ENCODE measurements at places on chromosomes 2 and 18.

- no peak for DNase-seq
These were observed 71.3 kb upstream of the FN1 start for GRCh38 chr2:215507136-215507535.

DNA sequence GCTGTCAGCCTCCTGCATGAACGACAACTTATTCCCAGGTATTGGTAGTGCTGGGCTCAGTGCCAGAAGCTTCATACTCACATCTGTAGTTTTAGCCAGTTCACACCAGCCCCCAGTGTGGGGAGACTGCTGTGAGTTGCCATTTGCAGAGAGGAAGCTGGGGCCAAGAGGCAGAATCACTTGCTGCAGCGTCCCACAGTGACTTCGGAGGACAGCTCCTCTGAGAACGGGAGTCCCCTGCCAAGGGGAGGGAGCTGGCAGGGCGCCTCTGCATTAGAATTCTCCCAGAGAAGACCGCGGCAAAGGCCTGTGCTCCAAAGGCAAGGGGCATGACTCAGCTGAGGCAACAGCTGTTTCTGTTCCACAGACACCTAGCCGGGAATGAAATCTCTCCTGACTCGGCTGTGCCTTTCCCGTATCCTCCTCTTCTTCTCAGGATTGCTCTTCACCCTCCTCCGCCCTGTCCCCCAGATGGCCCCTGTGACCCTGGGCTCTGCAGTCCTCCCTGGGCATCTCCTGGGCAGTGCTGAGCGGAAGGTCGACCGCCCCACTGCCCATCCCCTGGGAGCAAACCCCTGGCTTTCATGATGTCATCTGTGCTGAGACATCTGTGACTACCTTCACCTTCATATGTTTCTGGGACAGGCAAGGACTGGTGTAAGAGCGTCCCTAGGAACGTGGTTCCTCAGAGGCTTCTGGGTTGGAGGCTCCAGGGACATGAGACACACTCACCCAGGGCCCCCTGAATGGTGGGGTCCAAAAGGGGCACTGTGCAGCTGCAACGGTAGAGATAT is 18.0 kb downstream of the MAL start:
- no peak for DNase-seq

DNA sequence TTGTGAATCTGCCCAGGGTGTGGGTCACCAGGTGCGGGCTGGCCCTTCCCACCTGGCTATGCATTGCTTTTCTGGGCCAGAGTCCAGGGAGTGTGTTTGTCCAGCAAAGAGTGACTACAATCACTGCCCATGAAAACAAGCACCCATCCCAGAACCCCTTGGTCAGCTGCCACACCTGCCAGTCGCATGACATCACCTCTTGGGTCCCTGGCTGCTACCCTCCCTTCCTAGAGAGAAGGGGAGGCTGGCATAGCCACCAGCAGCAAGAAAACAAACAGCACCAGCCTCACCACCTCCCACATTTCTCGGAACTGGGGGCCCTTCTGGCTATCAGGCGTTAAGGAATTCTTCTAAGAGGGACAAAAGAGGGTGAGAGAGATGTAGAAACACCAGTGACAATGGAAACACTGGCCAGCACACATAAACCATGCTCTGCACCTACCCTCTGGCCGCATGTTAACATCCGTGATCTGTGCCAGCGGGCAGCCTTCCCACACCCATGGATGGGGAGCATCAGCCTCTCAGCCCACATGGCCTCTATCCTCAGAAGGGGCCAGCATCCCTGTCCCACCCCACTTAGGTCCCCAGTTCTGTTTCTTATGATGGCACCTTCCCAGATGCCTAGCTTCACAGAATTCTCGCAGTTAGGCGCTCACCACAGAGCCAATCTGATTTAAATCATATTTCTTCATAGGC is 109.7 kb upstream of the GLI2 start:
- no peak for DNase-seq

DNA sequence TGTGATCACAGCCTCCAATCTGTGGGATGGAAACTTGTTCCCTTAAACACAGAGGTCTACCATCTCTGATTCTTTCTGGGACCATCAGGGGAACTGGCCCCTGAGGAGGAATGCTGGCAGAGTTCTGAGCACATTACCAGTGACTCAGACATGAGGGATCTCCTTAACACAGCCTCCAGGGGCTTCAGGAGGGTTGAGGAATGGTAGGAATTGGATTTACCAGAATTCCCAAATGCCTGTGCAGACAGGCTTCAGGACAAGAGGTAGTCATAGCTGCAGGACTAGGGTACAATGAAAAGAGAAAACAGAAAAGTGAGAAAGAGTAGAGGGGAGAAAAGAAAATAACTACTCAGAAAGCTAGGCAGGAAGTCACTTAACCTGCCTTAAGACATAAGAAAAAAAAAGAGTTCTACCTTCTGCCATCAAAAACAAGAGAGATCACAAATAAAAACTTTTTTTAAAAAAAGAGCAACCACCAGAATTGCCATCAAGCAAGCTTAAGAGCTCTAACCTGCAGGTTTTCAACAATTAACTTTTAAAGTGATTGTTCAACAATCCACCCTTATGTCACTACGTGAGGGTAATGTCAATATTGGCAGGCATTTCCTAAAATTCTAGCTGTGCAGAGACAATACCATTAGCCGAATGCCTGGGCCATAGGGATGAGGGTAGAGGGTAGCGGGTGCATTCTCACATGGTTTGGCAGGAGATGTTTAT is 524.4 kb downstream of the BCL11A start:
- no peak for DNase-seq

DNA sequence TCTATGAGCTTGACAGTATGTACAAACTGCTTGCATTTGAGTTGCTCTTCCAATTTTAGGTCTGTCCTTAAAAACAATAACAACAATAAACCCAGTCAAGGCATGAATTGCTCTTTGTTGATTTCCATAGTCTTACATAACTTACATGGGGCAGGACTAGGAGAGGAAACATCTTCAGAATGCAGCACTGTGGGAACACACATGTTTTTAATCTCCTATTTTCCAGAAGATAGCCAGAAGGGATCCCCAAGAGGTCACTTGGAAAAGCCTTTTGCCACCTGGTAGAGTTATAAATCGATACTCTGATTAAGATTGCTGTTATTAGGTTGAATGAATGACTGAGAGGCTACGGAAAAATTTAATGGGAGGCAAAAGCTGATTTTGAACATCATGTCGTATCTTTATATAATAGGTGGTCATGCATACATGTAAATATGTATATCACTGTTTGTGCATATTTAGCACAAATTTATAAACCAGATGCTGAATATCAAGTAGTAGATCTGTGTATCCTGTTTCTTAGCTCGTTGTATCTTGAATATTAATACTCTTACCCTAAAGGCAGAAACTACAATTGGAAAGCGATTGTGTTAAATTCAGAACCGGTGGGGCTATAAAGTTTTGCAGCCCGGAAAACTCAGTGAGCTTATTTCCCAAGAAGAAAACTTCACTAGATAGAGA is 479.4 kb upstream of the TCF4 start:
- no peak for DNase-seq

DNA sequence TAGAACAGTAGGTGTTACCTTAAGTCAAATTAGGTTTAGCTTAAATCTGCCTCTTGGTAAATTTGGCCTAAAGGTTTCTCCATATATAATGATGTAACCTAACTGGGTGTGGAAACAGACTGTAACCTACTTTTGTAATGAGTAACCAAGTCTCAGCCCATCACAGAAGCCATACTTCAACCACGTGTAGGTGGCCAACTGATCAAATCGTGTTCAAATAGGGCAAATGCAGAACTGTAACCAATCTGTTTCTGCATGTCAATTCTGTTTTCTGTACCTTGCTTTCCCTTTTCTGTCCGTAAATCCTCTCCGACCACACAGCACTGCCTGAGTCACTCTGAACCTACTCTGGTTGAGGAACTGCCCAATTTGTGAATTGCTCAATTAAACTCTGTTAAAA is 34.0 kb upstream of the PLA2R1 start:
- DNase-seq: no peak

DNA sequence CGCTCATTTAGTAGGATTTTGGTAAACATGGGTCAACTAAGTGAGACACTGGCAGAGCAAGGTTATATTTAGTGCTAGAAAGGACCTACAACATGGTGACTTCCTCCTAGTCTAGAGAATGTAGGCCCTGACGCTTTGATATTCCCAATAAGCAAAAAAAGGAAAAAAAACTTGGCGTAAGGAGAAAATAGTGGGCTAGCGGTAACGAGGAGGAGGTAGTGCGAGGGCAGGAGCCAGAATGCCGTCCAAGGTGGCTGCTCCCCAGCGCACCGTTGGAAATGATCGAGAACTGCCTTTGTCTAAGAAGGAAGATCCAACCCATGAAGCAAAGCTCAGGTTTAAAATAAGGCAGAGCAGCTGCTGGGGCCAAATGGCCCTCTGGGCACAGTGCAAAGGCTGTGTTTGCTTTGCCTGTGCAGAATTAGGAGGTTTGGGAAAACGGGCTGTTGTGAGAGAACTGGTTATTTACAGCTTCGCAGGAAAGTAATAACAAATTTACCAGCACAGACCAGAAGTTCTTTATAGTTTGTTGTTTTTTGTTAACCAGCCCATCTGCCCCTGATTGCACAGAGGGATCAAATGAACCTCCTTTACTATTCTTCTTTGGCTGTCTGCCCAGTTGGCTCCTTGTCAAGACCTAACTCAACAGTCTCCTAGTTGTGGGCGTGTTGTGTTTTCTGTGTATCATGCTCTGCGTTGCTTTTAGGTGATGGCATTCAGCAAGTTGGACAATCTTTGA is 86.6 kb downstream of the ITGB1BP1 start:
- DNase-seq: no peak

DNA sequence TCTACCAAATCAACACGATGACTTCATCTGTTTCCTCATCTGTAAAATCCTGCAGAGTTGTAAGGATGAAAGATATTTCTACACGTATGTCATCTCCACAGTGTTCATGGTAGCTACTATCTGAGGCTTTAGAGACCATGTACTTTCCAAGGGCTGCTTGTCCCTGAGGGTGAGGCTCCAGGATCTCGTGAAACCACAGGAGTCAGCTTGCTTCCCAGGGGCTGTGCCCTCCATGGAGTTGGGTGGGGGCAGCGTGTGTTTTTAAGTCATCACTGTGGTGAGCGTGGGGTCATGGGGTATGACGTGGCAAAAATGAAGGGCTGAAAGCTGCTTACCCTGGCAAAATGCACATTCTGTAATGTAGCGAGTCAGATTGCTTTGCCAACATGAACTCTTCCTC is 81.6 kb downstream of the ASAP2 start:
- DNase-seq: no peak

GRCh38 chr2:130819608-130820278 is 17.0 kb upstream of the ARHGEF4 start:
- DNase-seq: no peak
